ENCODE measurements at places on chromosomes 7 and 10. TPM values are rescaled to one million over a fixed set of nuclear protein-coding genes. Genes with fewer than 3 reads are reported as not detected.
A peak's percentile ranks its signal among the peaks of the same experiment; 100 is the strongest.

GRCh38 chr10:1363446-1364121, 307.4 kb downstream of the WDR37 start:
- H3K27ac ChIP-seq, result no peak overlapping the region
- H3K4me1 ChIP-seq, result no peaks in the 10 kb centered on the region
- H3K36me3 ChIP-seq, result no peaks in the 10 kb centered on the region
- H3K4me3 ChIP-seq, result no peak overlapping the region

DNA sequence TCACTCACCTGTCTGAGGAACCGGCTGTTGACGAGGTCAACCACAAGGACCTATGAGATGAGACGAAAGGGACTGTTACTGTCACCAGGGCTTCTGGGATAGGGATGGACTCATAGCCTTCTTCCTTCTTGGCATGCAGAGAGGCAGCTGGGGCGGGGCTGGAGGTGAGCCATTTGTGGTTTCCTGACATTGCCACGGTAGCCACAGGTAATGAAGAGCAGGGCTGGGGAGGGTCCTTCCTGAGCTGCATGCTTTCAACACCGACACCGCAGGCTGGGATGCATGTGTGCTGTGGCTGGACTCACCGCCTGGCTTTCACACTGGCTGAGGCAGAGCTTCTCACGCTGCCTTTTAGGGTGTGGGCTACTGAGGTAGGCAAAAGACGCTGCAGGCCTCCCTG, 46.4 kb upstream of the MKRN1 start:
- H3K27ac ChIP-seq, result no peak overlapping the region
- no peaks in the 10 kb centered on the region for H3K27me3 ChIP-seq
- H3K4me3 ChIP-seq, result no peak overlapping the region
- DNase-seq, result no peak
- peaks cover 33% of the 10 kb centered on the region for H3K36me3 ChIP-seq

- no peaks in the 10 kb centered on the region for H3K36me3 ChIP-seq
- H3K27ac ChIP-seq, result no peak overlapping the region
- no peak for DNase-seq
- H3K27me3 ChIP-seq, result no peaks in the 10 kb centered on the region
- H3K4me3 ChIP-seq, result no peak overlapping the region
These were observed 3.8 kb upstream of the EIF3B start for GRCh38 chr7:2350861-2351260.

- H3K27ac ChIP-seq, result no peak overlapping the region
- DNase-seq, result no peak
- H3K27me3 ChIP-seq, result no peaks in the 10 kb centered on the region
- no peaks in the 10 kb centered on the region for H3K4me1 ChIP-seq
These were observed 338.1 kb downstream of the ACTR3B start for GRCh38 chr7:153097511-153098201.

DNA sequence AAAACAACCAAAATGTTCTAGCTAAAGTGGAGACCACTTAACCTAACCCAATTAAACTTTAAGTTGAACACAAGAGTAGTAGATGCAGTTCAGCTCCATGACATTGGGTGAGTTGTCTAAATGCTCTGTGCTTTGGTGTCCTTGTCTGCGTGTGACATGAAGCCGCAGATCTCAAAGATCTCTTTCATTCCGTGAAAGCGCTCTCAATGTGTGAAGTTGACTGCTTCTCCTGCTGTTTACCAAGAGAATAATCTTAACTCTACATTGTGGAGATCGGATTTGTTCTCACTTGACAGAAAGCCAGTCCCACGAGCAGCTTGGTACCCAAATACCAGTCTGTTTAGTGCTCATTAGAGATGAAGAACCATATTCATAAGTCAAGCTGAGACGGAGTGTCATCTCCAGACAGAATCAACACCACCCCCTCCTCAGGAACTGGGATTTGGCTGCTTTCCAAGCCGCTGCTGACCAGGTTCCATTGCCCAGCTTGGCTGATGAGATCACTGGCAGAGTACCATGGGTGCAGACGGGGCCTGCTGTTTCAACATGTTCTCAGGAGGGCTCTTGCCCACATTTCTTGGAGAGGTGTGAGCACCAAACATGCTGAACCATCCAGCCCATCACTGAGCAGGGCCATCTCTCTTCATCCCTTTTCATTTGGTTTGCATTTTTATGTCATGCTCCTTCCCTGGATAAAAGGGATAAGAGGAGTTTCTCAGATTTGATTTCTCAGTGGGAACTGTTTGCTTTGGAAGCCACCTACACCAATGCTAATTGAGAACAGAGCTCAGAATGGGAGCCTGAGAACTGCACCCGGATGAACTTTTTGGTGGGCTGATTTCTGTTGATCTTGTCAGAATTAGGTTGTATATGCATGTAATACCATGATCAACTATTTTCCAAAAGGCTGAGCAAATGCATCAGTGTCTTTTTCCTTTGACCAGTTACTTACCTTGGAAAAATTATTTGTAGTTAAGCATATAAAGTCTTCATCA, 95.8 kb upstream of the AGBL3 start:
- H3K36me3 ChIP-seq, result peaks cover 19% of the 10 kb centered on the region
- peak overlapping the region; percentile 36 for H3K27ac ChIP-seq
- H3K27me3 ChIP-seq, result no peaks in the 10 kb centered on the region
- DNase-seq, result peak; percentile 57
- peaks cover 32% of the 10 kb centered on the region for H3K4me1 ChIP-seq

DNA sequence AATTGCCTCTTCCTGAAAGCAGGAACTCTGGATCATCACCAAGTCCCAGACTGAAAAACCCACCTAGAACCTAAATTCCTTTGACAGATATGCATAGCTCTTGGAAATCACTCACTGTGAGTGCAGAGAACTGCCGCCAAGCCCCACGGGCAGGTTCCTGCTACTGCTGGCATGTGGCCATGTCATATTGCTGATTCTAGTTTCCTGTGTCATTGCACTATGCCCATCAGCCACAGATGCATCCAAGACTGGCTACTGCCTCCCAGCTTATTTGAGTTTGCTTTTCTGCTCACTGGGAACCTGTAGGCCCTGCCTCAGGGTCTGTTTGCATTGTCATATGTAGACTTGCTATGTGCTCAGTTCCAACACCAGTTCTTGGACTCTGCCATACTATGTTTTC, 786.0 kb downstream of the GRID1 start:
- H3K36me3 ChIP-seq, result no peaks in the 10 kb centered on the region
- H3K4me3 ChIP-seq, result no peak overlapping the region
- no peaks in the 10 kb centered on the region for H3K4me1 ChIP-seq
- no peak overlapping the region for H3K27ac ChIP-seq
- DNase-seq, result no peak

GRCh38 chr7:94288096-94288495, 106.6 kb upstream of the COL1A2 start:
- DNase-seq, result peak; percentile 34
- no peaks in the 10 kb centered on the region for H3K4me1 ChIP-seq
- peaks cover 2% of the 10 kb centered on the region for H3K27me3 ChIP-seq

- no peaks in the 10 kb centered on the region for H3K36me3 ChIP-seq
- no peaks in the 10 kb centered on the region for H3K4me1 ChIP-seq
- no peak overlapping the region for H3K4me3 ChIP-seq
- no peak overlapping the region for H3K27ac ChIP-seq
These were observed 125.3 kb downstream of the DYNC1I1 start for GRCh38 chr7:95897557-95898251.

GRCh38 chr7:36967387-36967786, 243.1 kb upstream of the AOAH start:
- no peaks in the 10 kb centered on the region for H3K36me3 ChIP-seq
- peak; percentile 62 for DNase-seq
- no peaks in the 10 kb centered on the region for H3K4me1 ChIP-seq

- DNase-seq, result peak; percentile 36
- no peak overlapping the region for H3K27ac ChIP-seq
- no peaks in the 10 kb centered on the region for H3K27me3 ChIP-seq
- no peaks in the 10 kb centered on the region for H3K4me1 ChIP-seq
- no peak overlapping the region for H3K4me3 ChIP-seq
- no peaks in the 10 kb centered on the region for H3K36me3 ChIP-seq
These were observed 384.2 kb upstream of the LRGUK start for GRCh38 chr7:133742709-133743538.

DNA sequence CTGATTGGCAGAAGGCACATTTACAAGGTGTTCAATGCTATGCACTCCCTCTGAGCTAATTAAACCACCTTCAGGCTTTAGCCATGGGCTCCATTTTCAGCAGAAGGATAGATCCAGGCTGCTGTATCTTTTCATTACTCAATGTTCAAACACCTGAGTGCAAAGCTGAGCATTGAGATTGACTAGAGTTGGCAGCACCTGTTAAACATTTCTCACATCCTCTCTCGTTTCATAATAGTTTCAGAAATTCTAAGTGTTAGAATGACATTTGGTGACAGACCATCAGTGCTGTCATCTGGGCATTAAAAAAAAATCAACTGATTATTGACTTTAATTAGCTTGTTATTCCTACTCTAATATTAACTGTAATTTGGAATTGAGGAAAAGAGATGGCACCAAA, 187.1 kb upstream of the SEMA3E start:
- H3K27me3 ChIP-seq, result no peaks in the 10 kb centered on the region
- H3K36me3 ChIP-seq, result no peaks in the 10 kb centered on the region
- no peak overlapping the region for H3K4me3 ChIP-seq
- H3K4me1 ChIP-seq, result no peaks in the 10 kb centered on the region

GRCh38 chr7:142711746-142712616, 37.3 kb upstream of the PRSS1 start:
- DNase-seq, result peak; percentile 19
- no peak overlapping the region for H3K27ac ChIP-seq
- H3K4me1 ChIP-seq, result no peaks in the 10 kb centered on the region
- H3K27me3 ChIP-seq, result peaks cover 2% of the 10 kb centered on the region
- no peaks in the 10 kb centered on the region for H3K36me3 ChIP-seq

DNA sequence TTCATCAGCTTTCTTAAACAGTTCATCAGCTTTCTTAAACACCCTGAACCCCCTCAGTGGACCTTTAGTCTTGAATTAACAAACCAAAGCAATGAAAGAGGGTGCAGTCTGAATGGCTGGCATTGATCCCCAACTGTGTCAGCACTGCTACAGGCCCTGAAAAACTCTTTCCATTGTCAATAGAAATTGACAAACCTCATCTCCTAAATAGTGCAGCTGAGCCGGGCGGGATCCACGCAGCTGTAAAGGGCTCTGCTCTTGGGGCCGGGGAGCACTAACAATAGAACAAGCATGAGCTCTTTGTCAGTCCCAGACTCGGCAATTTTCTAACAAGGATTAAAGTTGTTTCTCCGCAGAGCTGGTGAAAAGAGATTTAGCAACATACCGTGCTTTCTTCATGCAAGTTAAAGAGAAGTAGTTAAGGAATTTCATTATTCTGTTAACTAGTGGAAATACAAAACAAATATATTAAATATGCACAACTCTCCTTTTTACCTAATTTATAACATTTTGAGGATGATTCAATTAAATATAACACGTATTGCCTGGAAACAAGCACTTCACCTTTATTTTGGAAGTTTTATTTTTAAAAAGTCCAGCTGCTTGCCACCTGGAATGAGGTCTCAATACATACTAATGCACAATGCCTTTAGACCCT, 24.7 kb upstream of the FEZF1 start:
- no peaks in the 10 kb centered on the region for H3K27me3 ChIP-seq
- H3K27ac ChIP-seq, result no peak overlapping the region
- no peaks in the 10 kb centered on the region for H3K36me3 ChIP-seq
- H3K4me3 ChIP-seq, result no peak overlapping the region
- H3K4me1 ChIP-seq, result no peaks in the 10 kb centered on the region

GRCh38 chr7:37310327-37311080, 138.2 kb downstream of the ELMO1 start:
- no peak for DNase-seq
- no peak overlapping the region for H3K4me3 ChIP-seq
- no peak overlapping the region for H3K27ac ChIP-seq
- H3K36me3 ChIP-seq, result no peaks in the 10 kb centered on the region
- H3K4me1 ChIP-seq, result no peaks in the 10 kb centered on the region

GRCh38 chr10:15487376-15487775, 116.3 kb upstream of the FAM171A1 start:
- H3K36me3 ChIP-seq, result no peaks in the 10 kb centered on the region
- H3K27ac ChIP-seq, result no peak overlapping the region
- H3K4me3 ChIP-seq, result no peak overlapping the region
- peaks cover 9% of the 10 kb centered on the region for H3K4me1 ChIP-seq

PODXL gene
- polyA plus RNA-seq, result 3.8 TPM

SNX10 gene
- polyA plus RNA-seq, result not detected

GNGT1 gene
- not detected for polyA plus RNA-seq

Measured in IMR-90 (cell line).